ENCODE measurements at places on chromosomes 16 and 17.

DNA sequence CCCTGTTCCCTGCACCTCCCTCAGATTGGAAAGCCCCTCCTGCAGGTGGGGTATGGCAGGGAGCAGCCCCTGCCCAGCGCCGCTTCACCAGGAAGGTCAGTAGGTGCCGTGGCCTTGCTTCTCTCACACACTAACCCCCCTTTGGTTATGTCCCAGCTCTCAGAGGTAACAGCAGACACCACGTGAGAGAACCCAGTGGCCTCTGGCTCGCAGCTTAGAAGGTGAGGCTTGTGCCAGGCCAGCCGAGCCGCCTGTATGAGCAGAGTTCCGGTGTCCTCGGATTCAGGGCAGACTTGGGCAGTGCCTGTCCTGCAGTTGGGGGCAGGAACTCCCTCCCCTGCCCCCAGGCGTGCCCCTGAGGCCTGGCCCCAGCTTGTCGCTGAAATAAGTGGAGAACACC, 47.1 kb downstream of the PRMT7 start:
- no peak for DNase-seq

GRCh38 chr16:8203101-8203500, 387.2 kb downstream of the TMEM114 start:
- DNase-seq = no peak

GRCh38 chr17:39461926-39462569, 762 bp downstream of the CDK12 start:
- peak; percentile 61 for DNase-seq

- no peak for DNase-seq
These were observed 48.0 kb downstream of the BAHCC1 start for GRCh38 chr17:81443269-81443668.

DNA sequence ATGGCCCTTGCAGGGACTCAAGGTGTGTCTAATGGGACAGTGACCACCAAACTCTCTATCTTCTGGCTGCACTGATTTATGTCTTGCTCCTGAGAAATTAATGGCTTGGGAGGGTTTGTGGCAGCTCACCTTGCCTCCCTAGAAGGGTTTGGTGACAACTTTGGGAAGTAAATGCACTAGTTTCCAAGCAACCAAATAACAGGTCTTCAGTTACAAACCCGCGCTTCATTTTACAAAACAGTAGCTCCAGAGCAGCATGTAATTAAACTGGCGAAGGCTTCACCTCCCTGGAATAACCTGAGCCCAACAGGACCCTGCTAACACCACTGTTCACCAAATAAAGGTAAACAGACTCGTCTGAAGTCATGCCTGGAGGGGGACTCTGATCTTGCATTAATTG, 318.3 kb downstream of the SLC39A11 start:
- no peak for DNase-seq

DNA sequence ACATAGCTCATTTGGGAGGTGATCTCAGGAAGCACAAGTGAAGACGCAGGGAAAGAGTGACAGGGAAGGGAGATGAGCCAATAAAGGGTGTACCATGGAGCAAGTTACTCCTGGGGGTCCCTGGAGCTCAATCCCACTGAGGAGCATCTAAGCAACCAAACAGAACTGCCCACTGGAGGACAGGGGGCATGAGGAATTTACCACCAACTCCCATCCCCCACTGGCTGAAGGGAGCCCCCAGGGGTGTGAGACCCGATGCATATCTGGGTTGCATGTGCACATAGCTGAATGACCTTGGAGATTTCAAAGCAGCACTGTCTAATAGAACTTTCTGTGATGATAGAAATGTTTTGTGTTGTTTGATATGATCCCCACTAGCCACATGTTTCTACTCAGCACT, 29.6 kb downstream of the C16orf82 start:
- no peak for DNase-seq

GRCh38 chr17:34721326-34721725, 141.9 kb downstream of the TMEM132E start:
- DNase-seq = no peak

GRCh38 chr17:8447799-8448198, 12.1 kb downstream of the NDEL1 start:
- DNase-seq = no peak

DNA sequence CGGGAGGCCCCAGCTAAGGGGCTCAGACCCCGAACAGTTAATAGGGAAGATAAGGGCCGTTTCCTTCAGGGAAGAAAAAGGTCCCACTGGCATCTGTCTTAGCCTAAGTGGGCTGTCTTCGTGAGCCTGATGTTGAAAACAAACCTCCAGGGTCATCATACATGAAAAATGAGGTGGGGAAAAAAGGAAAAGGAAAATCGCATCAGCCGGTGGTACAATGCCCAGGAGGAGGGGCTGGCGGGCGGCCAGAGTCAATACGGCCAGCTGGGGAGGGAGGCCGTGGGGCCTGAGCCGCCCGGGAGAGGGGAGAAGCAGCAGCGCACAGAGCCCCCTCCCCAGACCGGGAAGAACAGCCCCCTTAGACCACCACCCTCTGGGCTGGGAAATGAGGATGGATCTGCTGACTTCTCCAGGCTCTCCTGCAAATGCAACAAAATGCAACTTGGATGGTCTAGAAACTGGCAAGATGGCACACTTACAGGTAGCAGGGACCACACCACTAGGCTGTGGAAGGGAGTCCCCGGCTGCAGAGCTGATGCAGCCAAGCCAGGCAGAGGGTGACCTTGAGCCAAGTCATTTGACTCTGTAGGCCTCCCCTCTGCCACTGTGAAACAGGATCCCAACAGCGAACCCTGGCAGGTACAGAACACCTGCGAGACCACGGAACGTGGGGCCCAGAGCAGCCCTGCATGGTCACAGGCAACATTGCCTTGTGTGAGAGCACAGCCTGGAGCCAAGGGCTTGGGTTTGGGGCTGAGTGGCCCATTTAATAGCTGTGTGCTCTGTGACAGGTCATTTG, 448.5 kb downstream of the SOX9 start:
- DNase-seq = no peak
